ENCODE measurements at places on chromosomes 12 and 14.

DNA sequence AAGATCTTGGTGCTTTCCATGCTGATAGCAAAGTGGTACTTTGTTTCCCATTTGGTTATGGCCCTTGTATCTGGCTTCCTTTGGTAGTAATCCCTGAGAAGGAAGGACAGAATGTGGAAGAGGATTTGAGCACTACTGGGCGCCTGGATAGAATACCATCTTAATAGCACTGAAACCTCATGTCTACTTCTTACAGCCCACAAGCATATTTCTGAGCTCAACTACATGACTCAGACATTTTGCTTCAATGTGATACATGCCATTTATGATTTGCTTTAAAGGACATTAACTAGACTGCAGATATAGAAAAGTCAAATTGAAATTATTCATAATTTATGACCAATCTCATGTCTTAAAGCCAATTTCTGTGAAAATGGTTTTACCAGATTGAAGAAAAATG, 80.4 kb downstream of the LIN7A start:
- H3K4me3 ChIP-seq, result no peak overlapping the region
- no peaks in the 10 kb centered on the region for H3K27me3 ChIP-seq
- no peak for DNase-seq
- no peaks in the 10 kb centered on the region for H3K36me3 ChIP-seq
- H3K4me1 ChIP-seq, result no peaks in the 10 kb centered on the region

- no peaks in the 10 kb centered on the region for H3K36me3 ChIP-seq
- H3K27me3 ChIP-seq, result no peaks in the 10 kb centered on the region
- no peaks in the 10 kb centered on the region for H3K4me1 ChIP-seq
- no peak overlapping the region for H3K27ac ChIP-seq
Measured at GRCh38 chr12:13609894-13610679, 371.3 kb downstream of the GRIN2B start.

- no peaks in the 10 kb centered on the region for H3K27me3 ChIP-seq
- DNase-seq, result no peak
- peaks cover 39% of the 10 kb centered on the region for H3K4me1 ChIP-seq
- H3K36me3 ChIP-seq, result peaks cover 63% of the 10 kb centered on the region
- peak overlapping the region; percentile 52 for H3K27ac ChIP-seq
- no peak overlapping the region for H3K4me3 ChIP-seq
Measured at GRCh38 chr12:54282949-54283593, 2.5 kb downstream of the HNRNPA1 start.

- no peaks in the 10 kb centered on the region for H3K4me1 ChIP-seq
- H3K4me3 ChIP-seq, result no peak overlapping the region
- H3K27ac ChIP-seq, result no peak overlapping the region
- DNase-seq, result no peak
Measured at GRCh38 chr12:89260841-89261637, 91.3 kb downstream of the DUSP6 start.

GRCh38 chr14:60589442-60589841, 59.8 kb downstream of the SIX1 start:
- H3K27me3 ChIP-seq, result no peaks in the 10 kb centered on the region
- H3K4me1 ChIP-seq, result no peaks in the 10 kb centered on the region
- no peak overlapping the region for H3K27ac ChIP-seq
- H3K4me3 ChIP-seq, result no peak overlapping the region

- no peaks in the 10 kb centered on the region for H3K27me3 ChIP-seq
- no peak for DNase-seq
- no peak overlapping the region for H3K4me3 ChIP-seq
- no peaks in the 10 kb centered on the region for H3K4me1 ChIP-seq
Measured at GRCh38 chr14:84390010-84390409, 1139.9 kb upstream of the FLRT2 start.

- H3K4me3 ChIP-seq, result no peak overlapping the region
- no peaks in the 10 kb centered on the region for H3K36me3 ChIP-seq
- DNase-seq, result no peak
- H3K27ac ChIP-seq, result peak overlapping the region; percentile 10
- H3K4me1 ChIP-seq, result peaks cover 52% of the 10 kb centered on the region
Measured at GRCh38 chr14:70916799-70917198, 9.5 kb downstream of the PCNX1 start.

DNA sequence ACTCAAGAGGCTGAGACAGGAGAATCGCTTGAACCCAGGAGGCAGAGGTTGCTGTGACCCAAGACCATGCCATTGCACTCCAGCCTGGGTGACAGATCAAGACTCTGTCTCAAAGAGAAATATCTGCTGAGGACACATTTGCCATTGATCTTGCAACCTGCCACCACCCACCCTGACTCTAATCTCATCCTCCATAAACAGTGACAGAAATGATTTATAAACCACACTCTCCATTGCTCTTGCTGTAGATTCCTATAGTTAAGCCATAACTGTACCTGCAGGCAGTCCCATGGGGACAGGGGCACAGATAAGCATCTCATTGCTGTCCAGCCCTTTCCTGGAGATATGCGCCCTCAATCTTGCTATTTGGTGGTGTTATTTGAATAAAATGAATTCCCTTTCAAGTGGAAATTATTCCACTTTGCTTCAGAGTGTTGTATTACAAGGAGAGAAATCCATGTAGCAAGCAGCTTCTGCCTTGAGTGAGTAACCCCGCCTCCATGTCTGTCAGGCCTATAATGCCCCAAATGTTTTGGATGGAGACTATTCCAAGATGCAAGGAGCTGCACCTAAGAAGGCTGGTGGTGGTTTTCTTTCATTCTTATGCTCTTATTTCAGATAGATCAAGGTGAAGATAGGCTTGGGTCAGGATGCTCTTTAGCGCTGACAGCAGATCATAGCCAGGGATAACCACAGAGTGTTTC, 3.0 kb upstream of the ZDHHC22 start:
- no peak for DNase-seq
- H3K27me3 ChIP-seq, result peaks cover 33% of the 10 kb centered on the region
- H3K27ac ChIP-seq, result no peak overlapping the region
- peaks cover 22% of the 10 kb centered on the region for H3K4me1 ChIP-seq
- H3K36me3 ChIP-seq, result no peaks in the 10 kb centered on the region

GRCh38 chr12:97940629-97941028, 478.0 kb downstream of the RMST start:
- no peak for DNase-seq
- no peaks in the 10 kb centered on the region for H3K4me1 ChIP-seq
- no peak overlapping the region for H3K4me3 ChIP-seq
- H3K27me3 ChIP-seq, result no peaks in the 10 kb centered on the region

DNA sequence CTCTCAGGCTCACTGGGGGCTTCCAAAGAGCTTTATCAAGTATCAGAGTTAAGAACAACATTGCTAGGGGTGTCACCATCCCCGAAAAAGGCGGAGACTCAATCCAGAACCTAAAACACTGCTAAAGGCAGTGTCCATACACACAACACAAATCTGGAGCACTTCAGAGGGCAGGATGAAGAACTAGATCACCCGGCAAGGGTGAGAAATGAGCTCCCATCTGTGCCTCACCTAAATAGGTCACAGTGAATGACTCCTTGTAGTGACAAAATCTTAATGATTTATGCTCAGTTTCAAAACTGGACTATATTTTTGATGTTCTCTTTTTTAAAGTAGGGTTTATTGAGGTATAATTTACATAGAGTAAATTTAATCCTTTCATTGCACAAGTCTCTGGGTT, 25.6 kb downstream of the NIN start:
- H3K27me3 ChIP-seq, result no peaks in the 10 kb centered on the region
- H3K36me3 ChIP-seq, result peaks cover 22% of the 10 kb centered on the region
- H3K4me3 ChIP-seq, result no peak overlapping the region
- no peak overlapping the region for H3K27ac ChIP-seq

- no peak for DNase-seq
- H3K4me3 ChIP-seq, result peak overlapping the region; percentile 78
- peak overlapping the region; percentile 100 for H3K27ac ChIP-seq
- no peaks in the 10 kb centered on the region for H3K27me3 ChIP-seq
- peaks cover 35% of the 10 kb centered on the region for H3K36me3 ChIP-seq
Measured at GRCh38 chr12:103930787-103931735, 851 bp downstream of the HSP90B1 start.

GRCh38 chr14:74973003-74973653, 17.7 kb upstream of the PGF start:
- no peak for DNase-seq
- H3K27ac ChIP-seq, result no peak overlapping the region
- H3K4me3 ChIP-seq, result no peak overlapping the region
- no peaks in the 10 kb centered on the region for H3K27me3 ChIP-seq
- no peaks in the 10 kb centered on the region for H3K4me1 ChIP-seq

DNA sequence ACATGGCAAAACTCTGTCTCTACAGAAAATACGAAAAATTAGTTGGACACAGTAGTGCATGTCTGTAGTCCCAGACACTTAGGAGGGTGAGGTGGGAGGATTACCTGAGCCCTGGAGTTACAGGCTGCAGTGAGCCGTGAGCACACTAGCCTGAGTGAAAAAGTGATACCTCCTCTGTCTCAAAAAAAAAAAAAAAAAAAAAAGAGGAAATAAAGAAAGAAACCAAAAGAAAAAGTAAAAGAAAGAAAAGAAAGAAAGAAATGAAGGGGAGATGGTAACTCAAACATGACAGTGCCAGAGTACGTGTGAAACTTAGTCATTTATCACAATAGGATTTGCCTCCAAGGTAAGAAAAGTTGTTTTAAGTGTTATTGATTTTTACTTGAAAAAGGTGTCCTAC, 407.0 kb upstream of the MGAT4C start:
- no peak overlapping the region for H3K4me3 ChIP-seq
- H3K4me1 ChIP-seq, result no peaks in the 10 kb centered on the region
- DNase-seq, result no peak
- no peak overlapping the region for H3K27ac ChIP-seq
- no peaks in the 10 kb centered on the region for H3K27me3 ChIP-seq

All from effector memory CD4-positive, alpha-beta T cell (primary cell).